ENCODE measurements at places on chromosomes 6 and 20. TPM values are rescaled to one million over a fixed set of nuclear protein-coding genes. Genes with fewer than 3 reads are reported as not detected.

Gene SIRPB1
- 0.54 TPM for total RNA-seq

Gene TRERF1
- 4.7 TPM for total RNA-seq

Gene RHAG
- not detected for total RNA-seq

Gene EYA4
- total RNA-seq, result 0.34 TPM

Gene HLA-DOB
- total RNA-seq, result not detected

Gene COL9A1
- 5.6 TPM for total RNA-seq

Gene PRL
- not detected for total RNA-seq

Gene NRM
- total RNA-seq, result 37.1 TPM

Gene ZSCAN26
- total RNA-seq, result 10.9 TPM

GRCh38 chr6:104462811-104463599 lies 396.7 kb downstream of the HACE1 start:
- no peak overlapping the region for H3K27ac ChIP-seq
- no peaks in the 10 kb centered on the region for H3K4me1 ChIP-seq
- DNase-seq, result no peak
- no peaks in the 10 kb centered on the region for H3K36me3 ChIP-seq
- no peaks in the 10 kb centered on the region for H3K27me3 ChIP-seq
- H3K4me3 ChIP-seq, result no peak overlapping the region

DNA sequence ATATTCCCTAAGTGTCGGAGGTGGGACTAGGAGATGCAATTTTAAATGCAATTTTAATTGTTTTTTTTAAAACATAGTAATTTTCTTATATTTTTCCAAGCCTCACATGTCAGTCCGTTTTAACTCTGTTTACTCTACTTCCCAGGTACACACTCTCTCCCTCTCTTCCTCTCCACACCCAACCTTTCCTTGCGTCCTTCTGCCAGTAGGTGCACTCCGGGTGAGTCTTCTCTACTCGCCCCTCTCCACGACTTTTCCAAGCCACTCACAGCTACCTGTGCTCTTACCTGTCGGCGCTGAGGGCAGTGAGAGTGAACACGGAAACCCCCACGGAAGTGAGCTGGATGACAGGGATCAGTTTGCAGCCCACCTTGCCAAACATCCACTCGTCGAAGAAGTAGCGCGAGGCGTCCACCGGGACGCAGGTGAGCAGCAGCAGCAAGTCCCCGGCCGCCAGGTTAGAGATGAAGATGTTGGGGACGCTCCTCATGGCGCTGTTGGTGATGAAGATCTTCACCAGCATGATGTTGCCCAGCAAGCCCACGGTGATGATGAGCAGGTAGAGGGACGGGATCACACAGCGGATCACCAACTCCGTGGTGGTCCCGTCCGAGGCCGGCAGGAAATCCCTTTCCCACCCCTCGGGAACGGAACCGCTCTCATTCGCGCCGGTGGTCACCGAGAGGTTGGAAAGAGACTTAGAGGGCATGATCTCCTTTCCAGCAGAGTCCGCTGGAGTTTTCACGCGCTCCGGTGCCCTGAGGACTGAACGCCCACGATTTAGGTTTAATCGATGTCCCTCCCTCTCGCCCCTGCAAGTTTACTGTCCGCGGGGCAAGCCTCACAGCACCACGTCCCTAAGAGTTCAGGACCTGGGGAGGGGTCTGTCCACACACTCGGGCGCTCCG lies 44.5 kb upstream of the GJE1 start:
- H3K27me3 ChIP-seq, result peaks cover 20% of the 10 kb centered on the region
- H3K36me3 ChIP-seq, result no peaks in the 10 kb centered on the region
- peak overlapping the region; percentile 69 for H3K4me3 ChIP-seq
- H3K27ac ChIP-seq, result no peak overlapping the region
- H3K4me1 ChIP-seq, result no peaks in the 10 kb centered on the region

DNA sequence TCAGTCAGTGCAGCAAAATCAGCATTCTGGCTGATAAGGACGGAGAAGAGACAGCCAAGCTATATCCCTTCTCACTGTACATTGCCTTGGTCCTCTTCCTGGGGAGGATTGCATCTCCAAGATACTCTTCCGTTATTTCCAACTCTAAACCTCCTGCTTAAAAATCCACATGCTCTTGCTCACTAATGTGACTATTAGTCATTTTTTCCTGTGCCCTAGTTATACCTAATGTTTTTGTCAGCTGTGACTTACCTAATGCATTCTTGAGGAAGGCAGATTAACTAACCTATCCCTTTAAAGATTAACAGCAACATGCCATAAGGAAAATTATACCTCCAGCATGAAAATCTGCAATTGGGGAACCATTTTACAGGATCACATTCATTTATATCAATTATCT lies 317.6 kb downstream of the BTBD9 start:
- H3K36me3 ChIP-seq, result no peaks in the 10 kb centered on the region
- H3K27ac ChIP-seq, result no peak overlapping the region
- H3K4me3 ChIP-seq, result no peak overlapping the region
- no peaks in the 10 kb centered on the region for H3K4me1 ChIP-seq
- H3K27me3 ChIP-seq, result no peaks in the 10 kb centered on the region

DNA sequence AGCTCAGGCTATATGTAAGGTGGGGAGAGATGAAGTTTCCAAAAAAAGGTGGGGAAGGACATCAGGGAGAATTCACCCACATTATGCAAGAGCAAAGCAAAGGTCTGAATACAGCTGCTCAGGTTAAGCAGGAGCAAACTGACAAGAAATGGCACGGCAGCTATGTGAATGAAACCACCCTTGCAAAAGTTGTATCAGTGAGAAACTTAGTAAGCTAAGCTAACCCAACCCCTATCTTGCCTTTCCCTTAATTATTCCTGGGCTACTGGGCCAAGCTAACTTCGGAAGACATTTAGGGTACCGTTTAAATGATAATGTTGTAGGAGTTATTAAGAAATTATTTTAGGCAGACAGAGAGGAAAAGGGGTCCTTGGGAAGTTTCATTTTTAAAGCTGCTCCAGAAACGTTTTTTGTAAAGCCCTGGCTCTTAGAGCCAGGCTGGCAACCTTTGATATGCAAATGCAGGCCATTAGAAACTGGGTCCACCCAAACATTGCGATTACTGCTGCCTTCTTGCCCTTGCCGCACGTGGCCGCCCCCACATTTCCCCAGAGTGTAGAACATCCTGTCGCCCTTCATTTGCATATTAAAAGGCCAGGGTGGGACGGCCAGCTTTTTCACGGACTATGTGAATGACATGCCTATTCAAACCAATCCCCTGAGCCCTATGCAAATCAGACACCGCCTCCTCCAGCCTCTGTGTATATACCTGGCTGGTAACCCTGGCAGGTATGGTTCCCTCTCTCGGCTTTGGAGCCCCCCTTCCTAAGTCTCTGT lies 60.5 kb upstream of the SAMD5 start:
- H3K27me3 ChIP-seq, result no peaks in the 10 kb centered on the region
- no peaks in the 10 kb centered on the region for H3K36me3 ChIP-seq
- peak; percentile 97 for DNase-seq

- peaks cover 3% of the 10 kb centered on the region for H3K4me1 ChIP-seq
- no peak overlapping the region for H3K27ac ChIP-seq
- H3K4me3 ChIP-seq, result no peak overlapping the region
- no peak for DNase-seq
- H3K36me3 ChIP-seq, result peaks cover 99% of the 10 kb centered on the region
Observed at GRCh38 chr20:25508083-25508770, 77.1 kb downstream of the NINL start.

DNA sequence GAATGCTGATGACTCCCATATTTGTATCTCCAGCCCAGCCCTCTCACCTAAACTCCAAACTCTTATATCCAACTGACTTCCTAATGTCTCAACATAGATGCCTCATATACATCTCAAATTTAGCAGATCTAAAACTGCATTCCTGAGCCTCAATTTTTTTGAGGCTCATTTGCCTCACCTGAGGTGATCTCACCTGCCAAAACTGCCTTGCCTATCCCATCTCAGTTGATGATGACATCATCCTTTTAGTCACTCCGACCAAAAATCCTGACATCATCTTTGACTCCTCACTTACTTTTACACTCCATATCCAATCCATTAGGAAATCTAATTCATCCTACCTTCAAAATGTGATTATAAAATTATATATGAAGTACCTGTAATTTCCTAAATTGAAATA lies 25.6 kb upstream of the SLPI start:
- no peak for DNase-seq
- no peak overlapping the region for H3K27ac ChIP-seq
- no peaks in the 10 kb centered on the region for H3K27me3 ChIP-seq
- H3K36me3 ChIP-seq, result no peaks in the 10 kb centered on the region

DNA sequence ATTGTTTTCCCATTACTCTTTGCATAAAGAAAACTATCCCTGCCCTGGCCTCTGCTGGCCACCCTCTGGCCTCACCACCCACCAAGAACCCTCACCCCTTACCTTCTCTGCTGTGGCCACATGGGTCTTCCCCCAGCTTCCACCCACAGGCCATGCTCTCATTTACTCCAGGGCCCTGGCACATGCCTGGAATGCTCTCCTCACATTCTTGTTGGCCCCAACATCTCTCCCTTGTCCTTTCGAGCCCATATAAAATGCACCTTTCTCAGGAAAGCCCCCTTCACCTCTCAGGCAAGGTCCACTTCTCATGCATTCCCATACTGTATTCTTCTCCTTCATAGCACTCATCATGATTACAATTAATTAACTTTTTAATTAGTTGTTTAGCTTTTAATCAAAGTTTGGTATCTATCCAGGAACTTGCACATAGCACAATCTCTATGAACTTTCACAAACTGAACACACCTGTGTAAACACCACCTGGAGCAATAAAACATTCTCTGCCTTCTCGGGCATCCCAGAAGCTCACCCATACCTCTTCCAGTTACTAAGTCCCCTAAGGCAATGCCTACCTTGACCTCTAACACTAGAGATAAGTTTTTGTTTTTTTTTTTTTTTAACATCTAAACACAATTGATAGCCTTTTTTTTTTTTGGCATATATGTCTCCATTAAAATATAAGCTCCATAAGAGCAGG lies 617.2 kb downstream of the PTPRT start:
- H3K27ac ChIP-seq, result no peak overlapping the region
- DNase-seq, result no peak
- H3K27me3 ChIP-seq, result no peaks in the 10 kb centered on the region
- H3K36me3 ChIP-seq, result no peaks in the 10 kb centered on the region
- no peak overlapping the region for H3K4me3 ChIP-seq

DNA sequence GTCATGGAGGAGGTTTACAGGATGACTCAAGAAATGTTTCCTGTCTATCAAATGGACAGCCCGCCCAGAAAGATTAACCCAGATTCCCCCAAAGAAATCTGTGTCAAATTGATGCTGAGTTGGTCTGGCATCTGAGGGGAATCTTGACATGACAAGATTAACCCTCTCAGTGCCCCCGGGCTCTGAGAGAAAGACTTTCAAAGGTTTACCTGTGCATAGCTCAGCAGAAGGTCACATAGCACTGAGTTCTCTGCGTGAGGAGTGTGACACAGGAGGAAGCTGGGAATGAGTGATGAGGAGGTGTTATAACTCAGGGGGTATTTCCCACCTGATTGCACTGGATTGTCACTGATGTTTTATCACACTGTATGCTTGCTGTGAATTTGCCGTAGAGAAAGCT lies 601.2 kb downstream of the DHX35 start:
- no peaks in the 10 kb centered on the region for H3K27me3 ChIP-seq
- DNase-seq, result no peak
- no peaks in the 10 kb centered on the region for H3K4me1 ChIP-seq
- H3K27ac ChIP-seq, result no peak overlapping the region
- H3K4me3 ChIP-seq, result no peak overlapping the region

DNA sequence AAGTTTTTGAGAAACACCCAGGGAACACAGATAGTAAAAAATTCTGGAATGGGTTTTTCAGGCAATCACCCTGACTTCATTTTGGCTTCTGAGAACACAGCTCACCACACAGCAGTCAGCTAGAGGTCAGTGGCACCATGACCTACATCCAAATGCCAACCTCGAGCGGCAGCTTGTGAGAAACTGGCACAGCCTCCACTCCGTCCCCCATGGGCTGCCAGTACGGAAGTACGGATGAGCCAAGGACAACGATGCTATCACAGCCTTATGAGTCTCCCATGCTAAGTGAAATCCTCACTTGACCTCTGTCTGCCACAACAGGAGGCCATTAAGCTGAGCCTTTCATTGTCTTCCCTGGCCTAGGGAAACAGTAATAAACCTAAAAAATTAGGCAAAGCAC lies 32.0 kb downstream of the KIF16B start:
- H3K27me3 ChIP-seq, result no peaks in the 10 kb centered on the region
- no peak for DNase-seq
- H3K4me3 ChIP-seq, result no peak overlapping the region
- H3K4me1 ChIP-seq, result no peaks in the 10 kb centered on the region

DNA sequence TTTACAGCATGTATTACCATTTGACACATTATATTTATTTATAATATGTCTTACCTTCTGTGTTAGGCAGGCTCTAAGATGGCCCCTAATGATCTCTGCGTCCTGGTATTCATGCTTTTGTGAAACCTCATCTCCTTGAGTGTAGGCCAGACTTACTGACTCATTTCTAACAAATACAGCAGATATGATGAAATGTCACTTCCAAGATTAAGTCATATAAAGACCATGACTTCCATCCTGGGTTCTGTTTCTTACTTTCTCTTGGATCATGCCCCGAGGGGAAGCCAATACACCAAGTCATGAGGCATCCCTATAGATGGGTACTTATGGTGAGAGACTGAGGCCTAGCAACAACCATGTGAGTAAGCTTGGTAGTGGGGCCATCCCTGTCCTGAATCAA lies 30.2 kb downstream of the ZHX3 start:
- DNase-seq, result no peak
- H3K4me3 ChIP-seq, result no peak overlapping the region
- H3K27ac ChIP-seq, result no peak overlapping the region
- H3K4me1 ChIP-seq, result no peaks in the 10 kb centered on the region
- H3K27me3 ChIP-seq, result peaks cover 7% of the 10 kb centered on the region

- no peaks in the 10 kb centered on the region for H3K27me3 ChIP-seq
- no peak overlapping the region for H3K4me3 ChIP-seq
- H3K27ac ChIP-seq, result no peak overlapping the region
- H3K4me1 ChIP-seq, result no peaks in the 10 kb centered on the region
- DNase-seq, result peak; percentile 94
Observed at GRCh38 chr6:30730601-30731435, 10.7 kb downstream of the TUBB start.

- no peaks in the 10 kb centered on the region for H3K4me1 ChIP-seq
- H3K4me3 ChIP-seq, result no peak overlapping the region
- no peaks in the 10 kb centered on the region for H3K36me3 ChIP-seq
- peak; percentile 69 for DNase-seq
- no peaks in the 10 kb centered on the region for H3K27me3 ChIP-seq
Observed at GRCh38 chr20:57938158-57939108, 228.6 kb upstream of the PMEPA1 start.

DNA sequence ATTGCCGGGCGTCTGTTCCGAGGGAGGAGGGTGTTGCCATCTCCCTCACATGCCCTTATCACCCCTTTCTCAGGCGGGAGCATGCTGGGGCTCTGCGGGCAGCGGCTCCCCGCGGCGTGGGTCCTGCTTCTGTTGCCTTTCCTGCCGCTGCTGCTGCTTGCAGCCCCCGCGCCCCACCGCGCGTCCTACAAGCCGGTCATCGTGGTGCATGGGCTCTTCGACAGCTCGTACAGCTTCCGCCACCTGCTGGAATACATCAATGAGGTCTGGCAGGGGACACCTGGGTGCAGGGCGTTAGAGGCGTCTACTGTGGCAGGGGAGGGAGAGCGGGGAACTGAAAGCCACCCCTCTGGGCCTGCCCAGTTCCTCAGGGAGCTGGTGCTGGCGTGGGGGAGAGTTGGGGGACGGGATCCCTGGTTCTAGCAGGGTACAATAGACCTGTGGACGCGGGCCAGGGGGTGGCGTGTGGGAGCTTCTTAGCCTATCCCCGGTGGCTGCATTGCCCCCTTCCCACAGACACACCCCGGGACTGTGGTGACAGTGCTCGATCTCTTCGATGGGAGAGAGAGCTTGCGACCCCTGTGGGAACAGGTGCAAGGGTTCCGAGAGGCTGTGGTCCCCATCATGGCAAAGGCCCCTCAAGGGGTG lies 697 bp downstream of the PPT2 start:
- peak overlapping the region; percentile 98 for H3K4me3 ChIP-seq
- peak overlapping the region; percentile 75 for H3K27ac ChIP-seq
- peaks cover 11% of the 10 kb centered on the region for H3K4me1 ChIP-seq
- no peaks in the 10 kb centered on the region for H3K27me3 ChIP-seq
- DNase-seq, result peak; percentile 91
